ENCODE measurements at places on chromosomes 3 and 15. TPM values are rescaled to one million over a fixed set of nuclear protein-coding genes. Genes with fewer than 3 reads are reported as not detected.

CSPG4 gene
- total RNA-seq, result 0.41 TPM

TNNC1 gene
- total RNA-seq, result 3.6 TPM

ZMYND10 gene
- 0.86 TPM for total RNA-seq

KY gene
- not detected for total RNA-seq

CCDC39 gene
- 0.22 TPM for total RNA-seq

HDC gene
- total RNA-seq, result not detected

DZIP3 gene
- total RNA-seq, result 33.4 TPM

DNA sequence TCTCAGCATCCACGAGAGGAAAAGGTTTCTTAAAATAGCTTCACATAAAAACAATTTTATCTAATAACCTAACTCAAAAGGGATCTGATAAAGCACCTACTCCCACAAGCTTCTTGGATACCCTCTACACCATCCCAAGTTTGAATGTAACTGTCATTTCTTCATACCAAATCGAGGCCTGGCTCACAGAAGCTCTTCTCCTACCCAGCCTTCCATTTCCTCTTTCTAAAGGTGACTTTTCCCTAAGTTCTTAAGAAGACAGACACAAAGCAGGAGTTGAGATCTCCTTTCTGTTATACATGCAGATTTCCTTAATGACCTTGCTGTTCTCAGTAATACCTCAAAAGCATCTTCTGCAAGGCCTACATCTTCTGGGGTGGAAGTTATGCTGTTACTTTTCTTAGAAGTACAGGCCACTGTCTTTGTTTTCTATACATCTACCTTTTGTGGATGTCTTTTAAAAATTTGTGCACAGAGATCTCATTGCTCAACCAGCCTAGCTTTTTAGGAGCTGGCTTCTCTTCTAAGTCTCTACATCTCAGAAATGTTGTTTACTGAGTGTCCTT is 3.4 kb upstream of the LRRIQ4 start:
- no peak overlapping the region for H3K27ac ChIP-seq
- H3K4me1 ChIP-seq, result peaks cover 10% of the 10 kb centered on the region
- DNase-seq, result no peak
- H3K27me3 ChIP-seq, result peaks cover 3% of the 10 kb centered on the region
- no peak overlapping the region for H3K4me3 ChIP-seq
- peaks cover 5% of the 10 kb centered on the region for H3K36me3 ChIP-seq

DNA sequence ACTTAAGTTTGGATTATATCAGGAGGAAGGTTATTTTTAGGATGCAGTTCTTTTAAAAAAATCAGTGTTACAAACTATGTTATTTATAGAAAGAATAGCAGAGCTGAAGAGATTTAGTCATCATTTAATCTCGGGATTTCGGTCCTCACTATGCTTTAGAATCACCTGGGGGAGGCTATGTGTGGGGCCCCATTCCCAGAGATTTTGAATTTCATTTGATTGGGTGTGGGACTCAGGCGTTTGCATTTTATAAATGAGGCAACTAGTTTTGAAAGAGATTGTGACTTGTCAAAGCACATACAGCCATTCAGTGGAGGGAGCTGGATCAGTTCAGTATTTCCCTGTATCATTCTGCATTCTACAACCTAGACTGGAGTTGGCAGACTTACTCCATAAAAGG is 36.8 kb downstream of the TFG start:
- no peaks in the 10 kb centered on the region for H3K4me1 ChIP-seq
- no peak overlapping the region for H3K27ac ChIP-seq
- H3K27me3 ChIP-seq, result no peaks in the 10 kb centered on the region
- no peak overlapping the region for H3K4me3 ChIP-seq
- H3K36me3 ChIP-seq, result peaks cover 28% of the 10 kb centered on the region

DNA sequence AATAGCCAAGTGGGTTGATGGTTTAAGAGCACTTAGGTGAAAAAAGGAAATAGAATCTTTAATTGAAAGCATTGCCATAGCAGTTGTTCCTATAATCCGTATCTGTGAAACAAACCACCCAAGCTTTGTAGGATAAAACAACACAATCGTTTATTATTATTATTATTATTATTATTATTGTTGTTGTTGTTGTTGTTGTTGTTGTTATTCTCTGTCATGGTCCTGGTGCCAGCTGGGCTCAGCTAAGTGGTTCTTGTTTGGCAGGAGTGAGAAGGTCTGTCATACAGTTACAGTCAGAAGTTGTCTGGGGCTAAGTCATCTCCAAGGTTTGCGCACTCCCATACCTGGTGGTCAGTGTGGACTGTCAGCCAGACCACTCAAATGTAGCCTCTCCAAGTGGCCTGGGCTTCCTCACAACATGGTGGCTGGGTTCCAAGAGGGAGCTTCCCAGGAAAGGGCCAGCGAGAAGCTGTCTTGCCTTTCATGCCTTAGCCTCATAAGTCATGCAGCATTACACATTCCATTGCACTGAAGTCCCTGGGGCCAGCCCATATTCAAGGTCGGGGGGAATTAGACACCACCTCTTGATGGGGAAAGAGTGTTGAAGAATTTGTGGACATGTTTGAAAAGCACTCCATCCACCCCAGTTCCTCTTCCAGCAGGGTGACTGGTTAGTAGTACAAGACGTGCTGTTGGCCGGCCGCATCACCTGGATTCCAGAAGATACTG is 54.3 kb upstream of the FGD5 start:
- H3K36me3 ChIP-seq, result no peaks in the 10 kb centered on the region
- no peak overlapping the region for H3K27ac ChIP-seq
- peaks cover 16% of the 10 kb centered on the region for H3K27me3 ChIP-seq
- H3K4me3 ChIP-seq, result no peak overlapping the region

DNA sequence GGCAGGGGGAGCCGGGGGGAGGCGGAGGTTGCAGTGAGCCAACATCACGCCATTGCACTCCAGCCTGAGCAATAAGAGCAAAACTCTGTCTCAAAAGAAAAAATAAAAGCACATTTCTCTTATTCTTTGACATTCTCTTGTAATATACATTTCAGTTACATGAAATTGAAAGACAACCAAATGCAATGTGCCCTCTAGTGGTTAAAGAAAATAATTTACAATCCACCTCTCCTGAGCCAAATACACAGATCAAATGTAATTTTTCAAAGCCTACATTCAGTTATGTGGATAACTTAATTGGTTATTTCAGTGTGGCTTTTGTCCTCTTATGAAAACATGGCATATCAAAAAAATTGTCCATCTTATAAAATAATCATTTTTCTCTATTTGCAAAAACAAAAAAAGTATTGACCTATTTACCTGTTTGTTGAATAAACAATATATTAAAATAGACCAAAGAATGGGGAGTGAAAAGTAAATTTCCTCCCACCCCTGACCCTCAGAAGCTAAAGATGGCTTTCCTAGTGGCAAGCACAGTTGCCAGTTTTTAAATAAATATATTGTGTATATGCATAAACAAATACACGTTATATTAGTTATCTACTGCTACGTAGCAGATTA is 14.2 kb upstream of the U2SURP start:
- H3K4me3 ChIP-seq, result no peak overlapping the region
- no peaks in the 10 kb centered on the region for H3K4me1 ChIP-seq
- H3K27ac ChIP-seq, result no peak overlapping the region
- no peaks in the 10 kb centered on the region for H3K27me3 ChIP-seq
- no peaks in the 10 kb centered on the region for H3K36me3 ChIP-seq
- DNase-seq, result no peak

GRCh38 chr3:51681453-51681852 is 10.4 kb downstream of the TEX264 start:
- H3K4me3 ChIP-seq, result no peak overlapping the region
- no peak for DNase-seq
- peaks cover 4% of the 10 kb centered on the region for H3K36me3 ChIP-seq
- no peaks in the 10 kb centered on the region for H3K27me3 ChIP-seq
- H3K4me1 ChIP-seq, result no peaks in the 10 kb centered on the region
- no peak overlapping the region for H3K27ac ChIP-seq

GRCh38 chr3:69065318-69065964 is 13.3 kb upstream of the TMF1 start:
- H3K27me3 ChIP-seq, result no peaks in the 10 kb centered on the region
- no peak overlapping the region for H3K27ac ChIP-seq
- H3K4me1 ChIP-seq, result peaks cover 2% of the 10 kb centered on the region
- H3K36me3 ChIP-seq, result peaks cover 12% of the 10 kb centered on the region

DNA sequence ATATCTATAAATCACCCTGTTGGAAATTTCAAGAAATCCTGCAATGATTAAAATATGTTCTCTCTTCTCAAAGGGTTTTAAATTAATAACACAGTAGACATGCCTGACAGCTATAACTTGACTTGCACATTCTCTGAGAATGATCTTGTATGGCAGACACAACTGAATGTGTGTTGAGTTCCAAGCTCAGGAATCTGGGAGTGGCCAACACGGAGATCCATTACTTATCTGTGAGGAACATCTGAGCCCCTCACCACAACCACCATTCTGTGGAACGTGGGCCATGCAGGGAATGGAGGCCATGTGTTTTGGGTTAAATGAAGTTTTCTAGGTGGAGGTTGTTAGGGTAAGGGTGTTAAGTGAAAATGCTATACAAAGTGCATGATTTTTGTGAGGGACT is 105.3 kb upstream of the CHMP2B start:
- H3K27ac ChIP-seq, result no peak overlapping the region
- H3K27me3 ChIP-seq, result no peaks in the 10 kb centered on the region
- no peaks in the 10 kb centered on the region for H3K36me3 ChIP-seq
- H3K4me3 ChIP-seq, result no peak overlapping the region
- no peak for DNase-seq

GRCh38 chr3:46209746-46210470 is 1.8 kb upstream of the CCR1 start:
- no peak overlapping the region for H3K4me3 ChIP-seq
- no peaks in the 10 kb centered on the region for H3K27me3 ChIP-seq
- no peak overlapping the region for H3K27ac ChIP-seq
- H3K36me3 ChIP-seq, result no peaks in the 10 kb centered on the region

GRCh38 chr3:166274351-166275023 is 437.3 kb upstream of the BCHE start:
- H3K27me3 ChIP-seq, result no peaks in the 10 kb centered on the region
- no peaks in the 10 kb centered on the region for H3K36me3 ChIP-seq
- H3K4me3 ChIP-seq, result no peak overlapping the region
- no peaks in the 10 kb centered on the region for H3K4me1 ChIP-seq
- no peak for DNase-seq

DNA sequence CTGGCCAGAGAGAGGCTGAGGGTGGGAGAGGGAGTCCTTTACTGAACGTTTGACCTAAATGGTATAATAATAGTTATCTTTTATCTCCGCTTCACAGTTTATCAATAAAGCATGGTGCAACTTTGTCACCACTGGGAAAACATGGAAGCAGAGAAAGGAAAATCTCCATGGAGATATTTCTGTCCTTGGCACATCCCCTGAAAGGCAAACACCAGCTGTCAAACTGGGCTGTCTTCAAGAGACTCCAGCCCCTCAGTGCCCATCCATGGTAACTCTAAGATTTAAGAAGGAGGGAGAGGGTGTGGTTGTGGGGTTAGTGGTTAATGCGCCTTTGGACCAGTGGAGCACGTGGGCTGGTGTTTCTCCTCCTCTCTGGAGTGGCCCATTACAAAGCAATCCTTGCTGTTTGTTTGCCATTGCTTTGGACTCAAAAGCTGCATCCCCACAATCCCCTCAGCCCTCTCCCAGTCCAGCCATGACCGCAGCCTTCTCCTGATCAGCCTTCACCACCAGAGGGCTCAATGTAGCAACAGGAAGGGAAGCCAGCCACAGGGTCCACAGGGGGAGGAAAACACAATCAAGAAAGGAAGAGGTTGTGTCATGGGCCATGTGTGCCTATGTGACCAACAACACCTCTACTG is 38.2 kb upstream of the FAM174B start:
- H3K4me1 ChIP-seq, result no peaks in the 10 kb centered on the region
- H3K27me3 ChIP-seq, result no peaks in the 10 kb centered on the region
- no peak for DNase-seq
- peaks cover 10% of the 10 kb centered on the region for H3K36me3 ChIP-seq

- H3K36me3 ChIP-seq, result no peaks in the 10 kb centered on the region
- no peak overlapping the region for H3K27ac ChIP-seq
- no peak overlapping the region for H3K4me3 ChIP-seq
- peaks cover 37% of the 10 kb centered on the region for H3K27me3 ChIP-seq
Observed at GRCh38 chr3:180284331-180285110, 247.8 kb upstream of the PEX5L start.

DNA sequence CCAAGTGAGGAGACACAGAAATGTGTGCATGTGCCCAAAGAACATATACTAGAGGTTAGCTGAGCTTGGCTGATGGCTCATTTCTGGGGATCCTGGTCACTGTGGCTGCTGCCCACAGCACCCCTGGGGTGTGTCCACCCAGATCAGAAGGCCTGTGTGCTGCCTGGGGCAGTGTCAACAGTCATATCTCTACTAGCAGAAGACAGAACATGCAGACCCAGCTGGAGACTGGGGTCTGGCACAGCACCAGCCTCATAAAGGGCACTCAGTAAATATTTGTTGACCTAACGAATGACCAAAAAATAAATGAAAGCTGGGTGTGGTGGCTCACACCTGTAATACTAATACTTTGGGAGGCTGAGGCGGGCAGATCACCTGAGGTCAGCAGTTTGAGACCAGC is 16.4 kb downstream of the CHRNA3 start:
- no peak overlapping the region for H3K4me3 ChIP-seq
- H3K27me3 ChIP-seq, result peaks cover 5% of the 10 kb centered on the region
- DNase-seq, result no peak
- no peaks in the 10 kb centered on the region for H3K36me3 ChIP-seq
- H3K4me1 ChIP-seq, result no peaks in the 10 kb centered on the region
- H3K27ac ChIP-seq, result no peak overlapping the region

- H3K27ac ChIP-seq, result no peak overlapping the region
- no peaks in the 10 kb centered on the region for H3K4me1 ChIP-seq
- DNase-seq, result no peak
- H3K36me3 ChIP-seq, result no peaks in the 10 kb centered on the region
- H3K27me3 ChIP-seq, result no peaks in the 10 kb centered on the region
Observed at GRCh38 chr3:151015767-151016477, 43.4 kb upstream of the CLRN1 start.

GRCh38 chr15:76196269-76197231 is 114.7 kb downstream of the ETFA start:
- no peak overlapping the region for H3K4me3 ChIP-seq
- peaks cover 9% of the 10 kb centered on the region for H3K27me3 ChIP-seq
- no peak overlapping the region for H3K27ac ChIP-seq
- no peaks in the 10 kb centered on the region for H3K36me3 ChIP-seq
- H3K4me1 ChIP-seq, result peaks cover 3% of the 10 kb centered on the region

GRCh38 chr3:10505791-10506585 is 602 bp upstream of the ATP2B2 start:
- peaks cover 29% of the 10 kb centered on the region for H3K27me3 ChIP-seq
- H3K36me3 ChIP-seq, result no peaks in the 10 kb centered on the region
- no peak overlapping the region for H3K27ac ChIP-seq
- H3K4me1 ChIP-seq, result peaks cover 5% of the 10 kb centered on the region
- no peak for DNase-seq

DNA sequence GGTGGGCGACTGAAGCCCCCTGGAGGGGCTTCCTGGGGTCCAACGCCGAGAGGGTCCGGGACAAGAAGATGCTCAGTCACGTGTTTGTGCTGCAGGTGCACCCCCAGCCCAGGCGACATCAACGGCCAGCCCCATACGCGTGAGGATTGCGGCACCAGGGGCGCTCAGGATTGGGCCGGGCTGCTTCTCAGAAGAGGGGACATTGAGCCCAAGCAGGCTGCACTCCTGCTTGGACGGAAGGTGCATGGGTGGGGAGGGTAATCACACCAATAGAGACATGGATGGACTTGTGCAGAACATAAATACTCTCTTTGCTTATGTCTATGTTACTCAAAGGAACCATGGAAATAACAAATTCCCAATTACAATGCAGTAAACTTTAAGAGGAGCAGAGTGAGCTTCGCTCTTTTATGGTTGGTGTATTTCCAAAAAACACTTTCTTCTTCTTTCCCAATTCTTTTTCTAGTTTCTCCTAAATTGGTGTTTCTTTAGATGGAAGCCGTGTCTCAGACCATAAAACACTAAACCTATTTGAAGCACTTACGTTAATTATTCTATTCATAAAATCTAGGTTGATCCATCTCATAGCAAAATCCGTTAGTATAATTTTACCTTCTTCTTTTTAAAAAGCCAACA is 182.7 kb downstream of the GOLGA6L6 start:
- no peak overlapping the region for H3K4me3 ChIP-seq
- no peak overlapping the region for H3K27ac ChIP-seq
- no peak for DNase-seq

Measured in progenitor cell of endocrine pancreas (in vitro differentiated cells).